A549 (cell line): ENCODE measurements at places on chromosomes 4 and X. TPM values are rescaled to one million over a fixed set of nuclear protein-coding genes. Genes with fewer than 3 reads are reported as not detected.
A peak's percentile ranks its signal among the peaks of the same experiment; 100 is the strongest.

DNA sequence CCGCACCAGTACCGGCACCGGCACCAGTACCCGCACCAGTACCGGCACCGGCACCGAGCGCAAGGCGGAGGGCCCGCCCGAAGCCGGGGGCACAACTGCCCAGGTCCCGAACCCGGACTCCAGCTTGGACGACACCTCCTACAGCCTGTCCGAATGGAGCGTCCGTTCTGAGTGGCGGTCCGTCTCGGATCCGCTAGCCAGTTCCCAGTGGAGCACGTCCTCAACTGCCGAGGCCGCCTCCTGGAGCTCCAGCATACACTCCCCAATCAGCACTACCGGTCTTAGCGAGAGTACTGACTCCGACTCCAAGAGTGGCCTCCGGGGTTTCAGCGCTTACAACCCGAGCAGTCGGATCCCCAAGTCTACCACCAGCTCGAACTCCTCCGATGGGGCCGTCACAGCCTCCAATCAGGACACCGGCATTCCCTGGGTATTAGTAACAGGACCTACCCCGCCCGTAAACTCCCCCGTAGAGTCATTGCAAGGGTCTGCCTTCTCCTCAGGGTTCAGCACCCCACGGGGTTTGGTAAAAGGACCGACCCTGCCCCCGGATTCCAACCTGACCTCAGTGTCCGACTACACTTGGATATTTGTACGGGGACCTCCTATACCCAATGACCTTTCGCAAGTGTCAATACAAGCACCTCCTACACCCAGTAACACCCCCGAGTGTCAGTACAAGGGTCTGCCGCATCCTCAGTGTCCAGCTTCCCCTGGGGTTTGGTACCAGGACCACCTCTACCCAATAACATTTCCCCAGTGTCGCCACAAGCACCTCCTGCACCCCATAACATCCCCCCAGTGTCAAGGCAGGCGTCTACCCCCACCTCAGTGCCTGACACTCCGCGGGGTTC, 721 bp upstream of the MAOA start:
- DNase-seq: peak; percentile 15

The NCAPG gene
- polyA plus RNA-seq: 23.7 to 27.5 TPM (median 23.9 TPM) in 3 replicates

The KLHL4 gene
- 3.5 to 4.3 TPM (median 3.7 TPM) in 3 replicates for polyA plus RNA-seq

DNA sequence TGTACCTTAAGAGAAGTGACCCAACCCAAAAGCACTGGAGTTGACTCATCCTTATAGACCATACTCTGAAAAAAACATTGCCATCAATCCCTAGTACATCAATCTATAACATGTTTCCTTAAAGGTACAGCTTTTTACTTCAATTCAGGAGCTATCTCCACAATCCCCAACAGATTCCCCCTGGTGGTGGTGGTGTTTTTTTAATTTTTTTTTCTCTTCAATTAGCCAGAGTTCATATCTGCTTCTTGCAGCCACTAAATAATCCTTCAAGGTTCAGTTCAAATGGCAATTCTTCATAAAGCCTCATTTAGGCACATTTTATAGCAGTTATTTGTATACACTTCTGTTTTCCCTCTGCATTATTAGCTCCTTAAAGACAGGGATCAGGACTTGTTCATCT, 60.7 kb upstream of the KDR start:
- no peak for DNase-seq

The CT47C1 gene
- polyA plus RNA-seq: not detected in 3 replicates

GRCh38 chr4:93515208-93515607, 313.3 kb upstream of the ATOH1 start:
- DNase-seq: no peak

- no peak for DNase-seq
Observed at GRCh38 chr4:37389366-37389765, 144.8 kb downstream of the NWD2 start.

GRCh38 chr4:121554382-121554781, 142.4 kb downstream of the ANXA5 start:
- no peak for DNase-seq

DNA sequence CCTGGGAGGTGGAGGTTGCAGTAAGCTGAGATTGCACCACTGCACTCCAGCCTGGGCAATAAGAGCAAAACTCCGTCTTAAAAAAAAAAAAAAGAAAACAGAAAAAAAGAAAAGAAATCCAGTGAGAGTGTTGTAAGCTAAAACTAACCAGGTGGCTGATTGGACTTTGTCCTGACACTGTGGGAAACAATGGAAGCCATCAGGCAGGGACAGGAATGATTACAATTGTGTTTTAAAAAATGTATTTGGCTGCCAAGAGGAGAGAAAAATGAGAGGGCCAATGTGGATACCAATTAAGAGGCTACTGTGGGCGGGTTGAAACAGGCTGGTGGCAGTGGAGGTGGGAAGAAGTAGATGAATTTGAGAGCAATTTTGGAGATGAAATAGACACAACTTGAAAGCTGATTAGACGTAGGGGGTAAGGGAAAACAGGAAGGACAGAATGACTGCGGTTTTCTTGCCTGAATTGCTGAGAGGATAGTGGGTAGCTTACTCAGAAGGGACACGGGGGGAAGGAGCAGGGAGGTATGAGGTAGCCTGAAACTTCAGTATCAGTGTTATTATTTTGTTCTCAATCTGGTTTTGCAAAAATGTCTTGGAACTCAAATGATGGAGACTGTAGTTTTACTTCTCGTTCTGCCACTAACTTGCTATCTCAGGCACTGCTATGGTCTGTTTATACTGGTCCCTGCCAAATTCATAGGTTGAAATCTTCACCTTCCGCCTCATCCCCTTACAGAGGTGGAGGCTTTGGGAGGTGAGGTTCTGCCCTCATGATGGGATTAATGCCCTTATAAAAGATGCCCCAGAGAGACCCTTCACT, 45.6 kb upstream of the CHRNA9 start:
- no peak for DNase-seq

DNA sequence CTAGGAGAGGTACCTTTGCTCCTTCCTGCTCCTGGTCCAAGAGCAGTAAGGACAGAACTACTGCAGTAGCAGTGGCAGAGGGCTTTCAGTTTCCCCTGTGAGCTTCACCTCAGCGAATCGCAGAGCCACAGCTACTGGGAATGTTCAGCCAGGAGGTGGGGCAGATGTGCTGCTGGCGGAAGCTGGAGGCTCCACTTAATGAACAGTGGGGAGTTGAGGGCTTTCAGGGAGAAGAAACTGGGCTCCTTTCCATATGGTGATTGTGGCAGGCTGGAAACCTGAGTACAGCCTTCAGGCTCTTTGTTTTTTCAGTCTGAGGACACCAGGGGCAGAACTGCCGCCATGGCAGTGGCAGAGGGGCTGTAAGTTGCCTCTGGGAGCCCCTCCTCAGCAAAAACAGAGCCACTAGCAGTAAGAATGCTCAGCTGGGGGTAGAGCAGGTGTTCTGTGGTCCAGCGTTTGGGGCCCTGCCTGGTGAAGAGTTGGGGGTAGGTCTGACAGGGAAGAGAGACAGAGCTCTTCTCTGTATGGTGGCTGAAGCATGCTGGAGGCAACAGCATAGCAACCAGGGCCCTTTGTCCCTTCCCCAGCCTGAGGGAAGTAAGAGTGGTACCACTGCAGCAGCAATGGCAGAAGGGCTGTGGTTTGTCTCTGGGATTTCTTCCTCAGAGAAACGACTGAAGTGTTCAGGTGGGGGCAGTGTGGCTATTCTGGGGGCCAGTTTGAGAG, 106.0 kb upstream of the GRXCR1 start:
- no peak for DNase-seq

The TEX13C gene
- not detected in 3 replicates for polyA plus RNA-seq

DNA sequence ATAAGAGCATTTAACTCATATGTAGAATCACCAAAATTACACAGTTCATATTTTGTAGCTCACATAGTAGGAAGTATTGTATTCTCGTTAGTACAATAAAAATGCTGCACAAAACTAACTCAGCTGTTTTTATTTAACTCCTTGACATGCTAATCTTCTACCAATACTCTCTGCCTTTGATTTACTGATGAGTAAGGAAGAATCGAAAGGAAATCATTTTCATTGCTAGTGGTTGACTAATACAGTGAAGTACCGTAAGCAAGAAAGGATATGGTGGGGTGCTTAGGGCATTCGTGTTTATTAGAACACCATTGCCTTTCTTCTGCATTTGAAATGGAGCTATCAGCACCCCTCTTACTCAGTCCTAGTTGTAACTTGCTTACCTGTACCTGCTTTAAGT, 1239.1 kb upstream of the TENM3 start:
- no peak for DNase-seq

DNA sequence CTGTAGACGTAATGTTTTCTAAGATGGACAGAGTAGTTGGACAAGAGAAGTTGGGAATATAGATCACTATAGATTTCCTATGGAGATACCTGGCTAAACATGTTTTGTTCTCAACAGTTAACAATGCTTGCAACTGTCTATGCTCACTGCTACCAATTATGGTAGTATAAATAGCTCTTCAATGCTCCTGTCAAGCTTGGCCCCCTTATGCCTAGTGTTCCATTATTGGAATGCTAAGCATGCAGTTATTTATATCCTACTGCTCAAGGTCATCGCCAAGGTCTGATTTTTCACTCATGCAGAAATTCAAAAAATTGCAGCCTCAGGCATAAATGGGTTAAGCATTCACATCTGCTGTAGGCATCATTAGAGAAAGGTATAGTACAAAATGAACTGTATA, 519.0 kb downstream of the IL15 start:
- DNase-seq: no peak

The NPY2R gene
- polyA plus RNA-seq: 0.05 to 0.07 TPM (median 0.07 TPM) in 3 replicates

DNA sequence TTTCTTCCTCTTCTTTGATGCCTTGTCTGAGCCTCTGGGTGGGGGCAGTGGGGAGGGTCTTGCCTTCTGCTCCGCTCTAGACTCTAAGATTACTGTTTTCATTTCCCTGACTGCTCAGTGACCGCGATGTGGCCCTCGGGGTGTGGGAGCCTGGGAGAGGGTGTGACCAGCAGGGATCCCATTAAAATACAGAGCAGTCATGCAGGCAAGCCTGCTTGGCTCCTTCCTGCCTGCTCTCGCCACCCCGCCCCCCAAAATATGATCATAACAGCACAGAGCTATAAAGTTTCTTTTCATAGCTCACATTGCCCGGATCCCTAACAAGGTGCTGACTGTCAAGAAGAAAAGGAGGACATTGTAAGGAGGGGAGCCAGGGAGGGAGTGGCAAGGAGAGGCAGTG, 332.9 kb downstream of the RAB28 start:
- DNase-seq: no peak

DNA sequence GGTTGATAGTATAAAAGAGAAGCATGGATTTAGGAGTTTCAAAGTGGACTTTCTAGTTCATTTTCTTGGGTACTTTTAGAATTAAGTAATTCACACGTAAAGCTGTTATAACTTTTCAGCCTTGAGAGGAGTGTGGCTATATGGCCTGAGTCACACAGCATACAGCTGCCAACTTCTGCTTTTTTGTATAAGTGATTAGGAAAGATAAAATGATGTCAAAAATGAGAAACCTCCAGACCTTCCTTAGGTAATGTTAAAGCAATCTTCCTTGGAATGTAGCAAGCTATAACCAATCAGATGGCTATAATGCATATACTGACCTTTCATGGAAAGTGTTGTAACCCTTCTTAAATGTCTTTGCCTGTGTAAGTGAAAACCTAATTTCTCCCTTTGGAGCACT, 39.2 kb downstream of the RAB40AL start:
- no peak for DNase-seq

The GAGE12F gene
- polyA plus RNA-seq: not detected in 3 replicates

The RAB9B gene
- 0.09 to 0.17 TPM (median 0.14 TPM) in 3 replicates for polyA plus RNA-seq

DNA sequence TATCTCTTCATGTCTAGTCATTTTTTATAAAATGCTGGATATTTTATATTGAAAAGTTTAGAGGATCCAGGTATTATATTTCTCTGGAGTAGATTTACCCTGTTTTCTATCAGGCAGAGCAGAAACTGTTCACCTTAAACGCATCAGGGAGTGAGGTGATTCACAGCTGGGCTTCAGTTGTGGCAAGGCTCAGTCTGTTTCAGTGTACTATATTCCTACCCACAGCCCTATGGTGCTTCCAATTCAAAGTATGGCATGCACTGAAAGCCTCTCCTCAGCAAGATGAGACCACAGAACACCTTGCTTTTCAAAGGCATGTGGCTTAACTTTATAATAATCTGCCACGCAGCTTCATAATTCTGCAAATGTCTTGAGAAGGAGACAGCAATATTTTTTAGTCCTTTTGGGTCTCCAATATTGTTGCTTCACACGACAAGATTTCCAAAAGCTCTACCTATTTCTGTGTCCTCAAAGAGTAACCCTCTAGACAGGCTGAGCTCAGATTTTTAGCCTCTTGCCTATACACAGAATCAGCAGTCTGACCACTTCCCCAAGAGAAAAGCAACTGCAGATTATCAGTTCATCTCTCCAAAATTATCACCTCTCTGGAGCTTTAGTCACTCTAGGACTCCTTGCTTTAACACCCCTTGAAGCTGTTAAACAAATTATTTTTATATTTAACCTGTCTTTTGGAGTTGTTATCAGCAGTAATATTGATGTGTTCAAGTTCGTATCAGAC, 24.4 kb downstream of the PRDM5 start:
- no peak for DNase-seq

The PDE5A gene
- polyA plus RNA-seq: 0.27 to 0.40 TPM (median 0.35 TPM) in 3 replicates

GRCh38 chrX:44765556-44765955, 78.3 kb upstream of the DUSP21 start:
- DNase-seq: no peak

The SPARCL1 gene
- not detected in 3 replicates for polyA plus RNA-seq

DNA sequence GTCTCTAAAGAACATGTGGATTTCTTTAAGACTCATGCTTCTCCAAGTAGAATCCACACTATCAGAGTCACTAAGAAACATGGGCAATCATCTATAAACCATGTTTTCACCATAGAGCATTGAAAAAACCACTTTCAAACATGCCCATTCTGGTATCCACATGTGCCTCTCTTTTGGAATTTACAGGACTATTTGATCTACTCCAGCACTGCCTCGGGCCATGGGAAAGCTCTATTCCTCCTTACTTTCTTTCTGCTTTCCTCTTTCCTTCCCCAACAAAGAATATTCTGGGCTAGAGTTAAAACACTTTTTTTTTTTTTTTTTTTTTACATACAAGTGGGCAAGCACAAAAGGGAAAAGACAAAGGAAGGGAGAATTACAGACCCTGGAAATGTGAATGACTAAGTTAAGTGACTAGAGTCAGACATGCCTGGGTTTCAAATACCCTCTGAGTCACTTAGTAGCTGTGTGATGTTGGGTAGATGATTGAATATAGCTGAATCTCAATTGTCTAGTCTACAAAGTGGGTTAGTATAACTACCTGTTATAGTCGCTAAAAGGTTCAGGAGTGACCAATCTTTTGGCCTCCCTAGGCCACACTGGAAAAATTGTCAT, 847.7 kb upstream of the INTU start:
- no peak for DNase-seq

GRCh38 chr4:85571008-85571407, 96.1 kb downstream of the ARHGAP24 start:
- DNase-seq: no peak

- DNase-seq: no peak
Observed at GRCh38 chrX:110228453-110228852, 89.4 kb downstream of the AMMECR1 start.

GRCh38 chr4:99861120-99861905, 32.9 kb downstream of the LAMTOR3 start:
- no peak for DNase-seq

- no peak for DNase-seq
Observed at GRCh38 chr4:7252510-7253340, 60.4 kb downstream of the SORCS2 start.

GRCh38 chr4:20311856-20312255, 60.2 kb downstream of the SLIT2 start:
- DNase-seq: no peak

The PGAM4 gene
- polyA plus RNA-seq: 0.17 TPM in 1 of 3 replicates, not detected in the others
